Effector CD8-positive, alpha-beta T cell (primary cell): ENCODE measurements at places on chromosomes 7 and 10.

GRCh38 chr7:115097175-115097671 is 175.3 kb downstream of the MDFIC start:
- no peak for DNase-seq

DNA sequence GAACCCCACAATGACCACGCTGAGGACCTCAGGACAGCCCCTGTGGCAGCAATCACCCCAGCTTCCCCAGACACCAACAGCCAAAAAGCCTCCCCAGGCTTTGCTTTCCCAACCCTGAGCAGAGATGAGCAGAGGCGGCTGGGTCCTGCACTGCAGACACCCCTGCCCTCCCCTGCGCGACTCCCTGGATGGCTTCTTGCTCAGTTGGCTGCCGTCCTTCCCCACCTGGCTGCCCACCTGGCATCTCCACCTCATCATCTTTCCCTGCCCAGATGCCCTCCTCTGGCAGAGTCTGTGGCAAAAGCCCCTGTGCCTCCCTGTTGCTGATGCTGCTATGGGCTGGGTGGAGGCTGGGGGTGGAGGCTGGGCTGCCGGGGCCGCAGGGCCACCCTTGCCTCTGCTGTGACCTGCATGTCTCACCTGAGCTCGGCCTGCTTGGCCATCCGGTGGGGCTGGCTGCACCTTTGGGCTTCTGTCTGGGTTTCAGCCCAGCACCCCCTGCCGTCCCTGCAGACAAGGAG is 567.7 kb downstream of the TCERG1L start:
- DNase-seq, result no peak

DNA sequence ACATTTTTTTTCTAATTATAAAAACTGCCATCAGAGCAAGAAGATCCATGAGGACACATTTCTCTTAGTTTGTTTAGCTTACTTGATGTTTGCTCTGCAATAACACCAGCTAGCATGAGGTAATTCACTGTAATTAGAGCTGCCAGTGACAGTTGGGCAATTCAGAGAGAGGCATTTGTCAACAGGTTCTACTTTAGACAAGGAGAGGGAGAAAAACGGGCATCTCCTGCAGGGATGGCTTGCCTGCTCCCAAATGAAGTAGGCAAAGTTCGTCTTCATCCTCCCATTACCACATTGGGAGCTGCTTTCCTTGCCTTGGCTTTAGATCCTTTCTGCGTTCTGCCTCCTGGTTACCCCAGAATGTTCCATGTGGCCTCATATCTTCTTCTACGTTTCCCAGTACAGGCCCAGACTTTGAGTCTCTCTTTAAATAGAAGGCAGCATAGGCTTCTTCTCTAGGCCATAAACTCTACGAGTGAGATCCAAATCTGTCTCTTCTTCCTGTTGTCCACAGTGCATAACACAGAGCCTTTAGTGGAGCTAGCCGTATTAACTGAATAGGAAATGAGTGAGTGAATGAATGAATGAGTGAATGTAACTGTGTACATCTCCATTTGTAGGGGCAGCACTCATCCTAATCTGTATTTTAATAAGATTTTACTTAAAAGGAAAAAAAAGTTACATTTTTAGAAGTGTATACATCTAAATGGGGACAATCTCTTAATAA is 21.2 kb downstream of the ASB15 start:
- DNase-seq, result no peak

DNA sequence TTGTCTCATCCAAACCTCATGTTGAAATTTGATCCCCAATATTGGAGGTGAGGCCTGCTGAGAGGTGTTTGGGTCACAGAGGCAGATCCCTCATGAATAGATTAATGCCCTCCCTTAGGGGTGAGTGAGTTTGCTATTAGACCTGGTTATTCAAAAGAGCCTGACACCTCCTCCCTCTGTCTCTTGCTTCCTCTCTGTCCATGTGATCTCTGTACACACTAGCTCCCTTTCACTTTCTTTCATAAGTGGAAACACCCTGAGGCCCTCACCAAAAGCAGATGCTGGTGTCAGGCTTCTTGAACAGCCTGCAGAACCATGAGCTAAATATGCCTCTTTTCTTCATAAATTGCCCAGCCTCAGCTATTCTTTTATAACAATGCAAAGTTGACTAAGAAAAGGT is 447.1 kb downstream of the MDFIC start:
- DNase-seq, result no peak

DNA sequence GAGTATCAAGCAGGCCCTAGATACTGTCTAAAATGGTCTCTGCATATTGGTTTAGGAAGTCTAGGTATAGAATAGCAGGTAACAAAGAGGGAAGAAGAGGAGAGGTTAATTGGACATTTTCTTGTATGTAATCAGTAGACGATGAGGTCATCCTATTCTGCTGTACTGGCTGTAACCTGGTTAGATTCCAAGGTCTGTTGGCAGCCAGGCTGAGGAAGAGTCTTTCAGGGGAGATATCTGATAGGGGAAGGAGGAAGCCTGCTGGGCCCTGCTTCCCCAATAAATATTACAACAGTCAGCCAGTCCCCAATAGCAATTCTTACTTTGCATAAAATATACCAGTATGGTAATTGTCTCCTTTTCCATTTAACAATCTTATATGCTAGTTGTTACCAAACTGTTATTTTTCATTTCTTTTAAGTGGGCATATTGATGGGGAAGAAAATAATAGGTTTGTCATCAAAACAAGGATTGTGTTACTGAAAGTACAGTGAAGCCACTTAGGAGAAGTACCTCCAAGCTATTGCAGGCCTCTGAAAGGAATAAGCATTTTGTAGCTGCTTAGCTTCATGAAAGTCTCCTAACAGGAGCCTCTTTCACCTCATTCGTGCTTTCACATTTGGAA is 186.4 kb downstream of the LRRC4 start:
- no peak for DNase-seq

GRCh38 chr10:130036296-130037065 is 72.4 kb upstream of the EBF3 start:
- no peak for DNase-seq

GRCh38 chr7:116809636-116810266 is 52.6 kb upstream of the CAPZA2 start:
- DNase-seq, result no peak

DNA sequence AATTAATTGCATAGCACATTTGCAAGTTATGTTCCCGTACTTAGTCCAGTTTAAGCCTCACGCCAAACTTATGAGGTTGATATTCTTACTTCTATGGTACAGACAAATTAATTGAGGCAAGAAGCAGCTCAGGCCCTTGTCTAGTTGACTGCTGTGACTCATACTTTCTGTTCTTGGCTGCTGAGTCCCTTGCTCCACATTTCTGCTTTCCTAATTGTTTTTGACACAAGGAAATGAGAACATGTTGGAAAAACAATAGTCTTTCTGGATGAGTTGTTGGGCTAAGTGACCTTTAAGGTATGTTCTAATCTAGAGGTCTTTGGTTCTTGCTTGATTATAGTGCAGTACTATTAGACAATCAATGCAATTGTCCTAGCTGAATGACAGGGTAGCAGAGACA is 331.8 kb downstream of the NRG3 start:
- no peak for DNase-seq

- no peak for DNase-seq
These were observed 40.4 kb upstream of the PSAP start for GRCh38 chr10:71891437-71891836.

- no peak for DNase-seq
These were observed 141.2 kb downstream of the GLI3 start for GRCh38 chr7:42095791-42096190.

GRCh38 chr7:98488167-98488566 is 87.3 kb upstream of the BAIAP2L1 start:
- no peak for DNase-seq

DNA sequence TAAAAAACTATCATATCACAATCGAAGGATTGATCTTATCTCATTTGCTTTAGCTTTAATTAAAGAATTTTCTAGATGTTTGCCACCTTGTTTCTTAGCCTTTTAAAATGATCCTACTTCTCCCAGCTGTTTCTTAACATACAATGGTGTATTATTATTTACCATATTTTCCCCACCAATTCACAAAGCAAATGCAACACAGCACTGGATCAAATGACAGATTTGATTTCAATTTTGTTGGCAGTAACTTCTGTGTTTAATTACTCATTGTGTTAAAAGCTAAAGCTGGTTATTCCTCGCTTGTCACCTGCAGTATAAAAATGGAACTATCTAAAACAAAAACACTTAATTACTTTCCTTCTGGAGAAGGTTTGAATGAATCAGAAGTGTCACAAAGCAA is 19.6 kb downstream of the SVIL start:
- no peak for DNase-seq

- DNase-seq, result no peak
These were observed 170.2 kb downstream of the SKAP2 start for GRCh38 chr7:26694141-26694540.

GRCh38 chr7:148011753-148012152 is 578.8 kb upstream of the C7orf33 start:
- no peak for DNase-seq

GRCh38 chr10:79555354-79556309 is 4.6 kb downstream of the SFTPA2 start:
- DNase-seq, result no peak

DNA sequence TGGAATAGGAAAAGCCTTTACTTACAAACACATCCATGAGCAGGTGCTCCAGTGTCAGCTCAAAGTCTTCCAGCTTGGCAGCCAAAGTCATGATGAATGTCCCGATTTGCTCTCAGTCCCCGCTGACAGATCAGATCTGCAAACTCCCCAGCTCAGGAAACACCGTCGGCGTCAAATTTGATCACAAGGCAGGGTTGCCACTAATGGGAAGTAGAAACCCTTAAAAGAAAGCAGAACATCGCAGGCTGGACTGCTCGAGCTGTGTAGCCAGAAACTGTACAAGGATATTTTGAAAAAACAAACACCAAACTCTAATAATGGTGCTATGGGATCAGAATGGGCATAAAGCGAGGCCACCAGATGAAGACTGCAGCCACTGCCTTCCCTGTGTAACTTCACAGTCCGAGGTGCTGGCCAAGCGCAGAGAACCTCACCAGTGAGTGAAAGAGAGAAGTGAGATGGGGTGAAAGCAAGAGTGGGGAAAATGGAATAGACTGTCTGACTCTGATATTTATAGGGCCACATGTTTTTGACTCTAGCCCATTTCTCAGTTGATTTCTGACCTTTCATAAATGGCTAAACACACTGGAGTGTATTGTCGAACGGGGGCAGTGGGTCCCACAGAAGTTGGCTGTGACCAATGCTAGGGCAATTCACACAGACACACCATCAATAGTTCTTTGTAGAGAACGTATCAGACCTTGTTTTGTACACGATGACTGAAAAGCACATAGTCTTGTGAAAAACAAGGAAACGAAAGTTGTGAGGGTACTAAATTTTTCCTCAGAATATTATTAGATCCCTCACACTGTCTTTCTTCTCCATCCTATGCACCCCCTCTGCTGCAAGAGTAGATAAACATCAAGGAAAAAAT is 306.2 kb downstream of the FRMD4A start:
- DNase-seq, result no peak

DNA sequence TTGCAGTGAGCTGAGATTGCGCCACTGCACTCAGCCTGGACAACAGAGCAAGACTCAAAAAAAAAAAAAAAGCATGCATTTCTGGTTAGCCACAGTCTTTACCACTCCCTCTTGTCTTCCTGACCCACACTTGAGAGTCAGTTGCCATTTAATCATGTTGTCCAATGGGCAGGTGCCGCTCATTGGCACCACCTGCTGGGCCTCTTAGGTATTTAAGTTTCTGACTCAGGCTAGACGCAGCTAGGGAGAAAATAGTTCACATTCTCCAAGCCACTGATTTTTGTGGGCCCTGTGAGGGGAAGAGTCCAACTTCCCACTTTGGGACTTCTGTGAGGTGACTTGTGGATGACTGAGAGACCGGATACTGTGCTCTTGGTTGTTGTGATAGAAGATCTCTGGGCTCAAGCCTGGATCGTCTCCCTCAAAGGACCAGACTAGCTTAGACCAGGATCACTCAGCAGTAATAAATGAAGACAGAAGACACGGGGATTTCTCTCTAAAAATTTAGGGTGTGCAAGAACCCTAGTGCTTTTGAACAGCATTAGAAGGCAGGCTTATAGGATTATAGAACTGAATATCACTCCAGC is 26.8 kb upstream of the SORCS3 start:
- DNase-seq, result no peak

- DNase-seq, result no peak
These were observed 159.7 kb downstream of the AUTS2 start for GRCh38 chr7:69757981-69758430.
